ENCODE measurements at places on chromosomes 12 and 14. TPM values are rescaled to one million over a fixed set of nuclear protein-coding genes. Genes with fewer than 3 reads are reported as not detected.

The CNTN1 gene
- total RNA-seq: 2.6 TPM

The TAS2R43 gene
- total RNA-seq: 4.5 TPM

The CPNE6 gene
- total RNA-seq: not detected

The CYP27B1 gene
- 0.97 TPM for total RNA-seq

The DUSP6 gene
- total RNA-seq: 68.9 TPM
